ENCODE measurements at places on chromosomes 13 and 19.
A peak's percentile ranks its signal among the peaks of the same experiment; 100 is the strongest.

DNA sequence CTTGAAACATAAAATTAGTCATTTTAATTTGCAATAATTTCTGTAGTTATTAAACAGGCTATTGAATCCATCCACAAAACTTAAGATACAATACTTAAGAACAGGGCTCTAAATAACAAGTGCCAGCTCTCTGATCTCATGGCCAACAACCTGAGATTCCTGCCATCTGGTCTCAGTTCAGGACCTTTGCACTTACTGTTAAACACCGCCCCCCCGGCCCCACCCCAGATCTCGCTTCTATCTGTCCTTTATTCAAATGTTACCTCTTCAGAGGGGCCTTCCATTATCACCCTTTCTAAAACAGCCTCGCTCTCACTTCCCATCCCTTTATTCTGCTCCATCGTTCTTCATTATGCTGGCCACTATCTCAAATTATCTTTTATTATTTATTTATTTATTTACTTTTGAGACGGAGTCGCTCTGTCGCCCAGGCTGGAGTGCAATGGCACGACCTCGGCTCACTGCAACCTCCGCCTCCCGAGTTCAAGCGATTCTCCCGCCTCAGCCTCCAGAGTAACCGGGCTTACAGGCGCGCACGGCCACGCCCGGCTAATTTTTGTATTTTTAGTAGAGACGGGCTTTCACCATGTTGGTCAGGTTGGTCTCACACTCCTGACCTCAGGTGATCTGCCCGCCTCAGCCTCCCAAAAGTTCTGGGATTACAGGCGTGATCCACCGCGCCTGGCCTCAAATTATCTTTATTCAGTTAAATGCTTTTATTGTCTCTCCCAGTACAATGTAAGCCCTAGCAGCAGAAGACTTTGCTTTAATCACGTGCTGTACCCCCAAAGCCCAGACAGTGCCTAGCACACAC lies 838 bp upstream of the SNRNP70 start:
- no peak for DNase-seq

DNA sequence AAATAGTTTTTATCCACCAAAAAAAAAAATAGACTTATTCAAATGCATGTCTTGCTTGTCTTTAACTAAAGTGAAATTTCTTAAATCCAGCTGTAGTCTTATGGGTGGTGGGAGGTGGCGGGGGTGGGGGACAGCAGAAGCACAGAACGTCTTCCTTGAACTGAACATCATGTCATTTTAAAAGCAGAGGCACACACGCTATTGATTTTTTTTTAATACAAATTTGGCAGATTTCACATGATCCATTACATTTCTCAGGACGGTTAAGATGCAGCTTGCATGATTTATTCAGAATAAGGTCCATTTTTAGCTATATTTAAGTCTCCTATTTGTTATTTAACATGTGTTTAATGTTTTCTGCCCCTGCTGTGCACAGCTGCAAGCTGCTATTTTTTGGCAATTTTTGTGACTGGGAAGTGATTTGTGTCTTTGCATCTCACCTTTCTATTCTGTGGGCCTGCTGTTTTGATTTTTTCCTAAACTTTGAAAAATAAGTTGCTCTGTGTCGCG lies 274.0 kb downstream of the TSHZ3 start:
- no peak for DNase-seq

- DNase-seq, result no peak
Observed at GRCh38 chr13:49132479-49133002, 87.6 kb upstream of the MLNR start.

GRCh38 chr13:35472323-35472881 lies 4.1 kb downstream of the MAB21L1 start:
- DNase-seq, result no peak

- DNase-seq, result no peak
Observed at GRCh38 chr13:71638751-71639150, 228.3 kb downstream of the DACH1 start.

GRCh38 chr13:113922412-113923118 lies 51.3 kb downstream of the C13orf46 start:
- DNase-seq, result no peak

GRCh38 chr13:74966275-74966674 lies 515.7 kb downstream of the TBC1D4 start:
- DNase-seq, result no peak

- no peak for DNase-seq
Observed at GRCh38 chr13:30191491-30192100, 115.8 kb downstream of the KATNAL1 start.

- no peak for DNase-seq
Observed at GRCh38 chr19:48445256-48445605, 552 bp upstream of the GRWD1 start.

DNA sequence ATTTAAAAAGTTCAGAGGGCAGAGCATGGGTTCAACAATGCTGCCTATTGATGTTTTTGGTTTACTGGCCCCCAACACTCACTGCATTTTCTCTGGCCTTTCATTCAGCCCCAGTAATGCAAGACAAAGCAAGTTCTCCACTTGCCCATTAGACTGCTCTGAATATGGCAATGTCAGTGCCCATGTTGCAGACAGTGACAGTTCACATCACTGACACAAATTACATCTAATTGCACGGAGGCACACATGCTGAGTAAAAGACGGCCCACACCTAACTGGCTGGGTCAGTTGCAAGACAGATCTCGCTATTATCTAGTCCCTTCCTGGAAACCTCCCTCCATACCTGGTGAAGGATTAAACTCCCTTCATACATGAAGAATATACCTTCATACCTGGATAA lies 54.0 kb downstream of the ENOX1 start:
- DNase-seq, result no peak

DNA sequence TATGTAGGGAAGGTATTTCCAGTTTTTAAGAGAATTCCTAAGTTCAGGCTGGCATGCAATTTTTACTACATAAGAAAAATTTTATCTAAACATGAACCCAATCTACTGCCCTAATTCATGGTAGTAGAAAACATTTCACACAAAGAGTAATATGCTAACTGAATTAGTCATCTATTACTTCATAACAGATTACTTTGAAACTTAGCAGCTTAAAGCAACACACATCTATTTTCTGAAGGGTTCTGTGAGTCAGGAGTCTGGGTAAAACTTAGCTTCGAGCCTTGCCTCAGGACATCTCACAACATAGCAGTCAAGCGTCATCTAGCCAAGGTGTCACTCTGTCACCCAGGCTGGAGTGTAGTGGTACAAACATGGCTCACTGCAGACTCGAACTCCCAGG lies 537.5 kb downstream of the DCT start:
- DNase-seq, result no peak

GRCh38 chr13:49256841-49257240 lies 9.1 kb downstream of the CDADC1 start:
- DNase-seq, result no peak

DNA sequence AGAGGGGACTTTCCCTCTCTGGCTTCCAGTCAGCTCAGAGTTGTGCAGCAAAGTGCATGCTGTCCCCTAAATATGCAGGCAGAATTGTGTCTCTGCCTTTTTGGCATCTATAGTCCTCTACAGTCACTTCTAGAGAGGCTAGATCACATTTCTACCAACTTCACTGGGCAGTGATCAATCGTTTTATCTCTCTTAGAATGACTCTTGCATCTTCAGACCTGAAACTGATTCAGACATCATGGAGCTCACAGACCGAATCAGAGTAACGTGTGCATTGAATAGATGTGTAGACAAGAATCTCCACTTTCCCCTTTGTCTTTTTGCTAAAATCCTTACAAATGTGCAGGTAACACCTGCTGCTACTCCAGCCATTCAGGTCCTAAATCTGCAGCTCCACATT lies 6.2 kb downstream of the ZNF253 start:
- no peak for DNase-seq

GRCh38 chr13:93217721-93218261 lies 8.8 kb upstream of the GPC6 start:
- no peak for DNase-seq

DNA sequence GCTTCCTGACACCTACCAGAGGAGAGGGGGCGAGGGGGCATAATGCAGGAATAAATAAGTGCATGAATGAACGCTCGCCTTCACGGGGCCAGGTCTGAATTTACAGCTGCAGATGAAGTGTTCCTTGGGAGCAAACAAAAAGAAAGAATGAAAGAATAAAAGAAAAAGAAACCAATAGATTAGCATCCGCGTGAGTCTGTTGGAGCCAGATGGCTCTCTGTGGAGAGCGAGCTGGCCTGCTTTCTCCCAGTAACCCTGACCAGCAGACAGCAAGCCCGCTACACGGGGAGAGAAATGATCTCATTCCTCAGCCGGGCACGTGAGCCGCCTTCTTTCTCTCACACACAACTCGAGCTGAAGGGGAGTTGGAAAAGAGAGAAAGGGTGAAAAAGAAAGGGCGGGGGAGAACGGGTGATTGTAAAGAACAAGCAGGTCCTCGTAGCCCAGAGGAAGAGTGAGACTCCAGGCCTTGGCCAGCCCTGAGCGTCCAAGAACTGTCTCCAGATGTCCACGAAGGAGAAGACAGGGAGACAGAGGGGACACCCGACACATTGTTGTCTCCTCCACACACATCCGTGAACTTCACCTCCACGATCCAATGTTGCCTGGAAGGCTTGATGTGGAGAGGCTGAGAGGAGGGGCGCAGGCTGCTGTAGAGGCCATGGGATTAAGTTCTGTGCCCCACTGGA lies 81.4 kb downstream of the RNASEH2B start:
- DNase-seq, result no peak

- peak; percentile 69 for DNase-seq
Observed at GRCh38 chr19:862581-863314, 3.3 kb downstream of the CFD start.

DNA sequence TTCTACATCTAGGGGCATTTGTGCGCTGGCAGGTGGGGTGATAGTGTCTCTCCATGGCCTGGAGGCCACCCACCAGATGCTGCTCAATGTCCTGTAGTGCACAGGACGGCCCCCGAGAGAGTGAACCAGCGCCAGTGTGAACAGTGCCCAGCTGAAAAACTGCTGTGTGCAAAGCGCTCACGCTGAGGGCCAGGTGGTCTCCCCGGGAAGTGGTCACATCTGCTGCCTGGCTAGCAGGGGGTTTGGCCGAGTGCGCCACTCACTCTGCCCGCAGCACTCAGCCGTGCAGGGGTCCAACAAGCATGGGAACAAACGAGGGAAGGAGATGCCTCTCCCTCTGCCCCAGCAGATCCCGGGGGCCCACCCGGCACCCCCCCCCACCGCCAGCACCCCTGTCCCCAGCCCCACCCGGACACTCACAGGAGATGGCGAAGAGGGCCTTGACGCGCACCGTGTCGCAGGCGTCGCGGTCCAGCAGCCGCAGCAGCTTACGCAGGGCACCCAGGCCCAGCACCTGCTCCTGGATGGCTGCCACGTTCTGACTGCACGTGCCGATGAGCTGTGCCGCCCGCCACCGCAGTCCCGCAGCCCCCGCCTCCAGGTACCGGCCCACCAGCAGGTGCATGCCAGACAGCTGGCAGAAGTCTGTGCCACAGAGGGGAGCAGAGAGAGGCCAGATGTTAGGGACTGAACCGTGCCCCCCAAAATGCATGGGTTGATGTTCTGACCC lies 5.8 kb downstream of the HSPBP1 start:
- no peak for DNase-seq

GRCh38 chr13:86725105-86725504 lies 925.9 kb upstream of the SLITRK6 start:
- no peak for DNase-seq
